ENCODE measurements at places on chromosomes 2 and 18.

- peak; percentile 75 for ATAC-seq
These were observed 209.2 kb downstream of the ZNF407 start for GRCh38 chr18:74806700-74807416.

- no peak for ATAC-seq
These were observed 86.9 kb upstream of the MGAT5 start for GRCh38 chr2:134167015-134167414.

GRCh38 chr2:86778957-86779356, 11.8 kb downstream of the CD8A start:
- no peak for ATAC-seq

- ATAC-seq: no peak
These were observed 142.5 kb downstream of the FMNL2 start for GRCh38 chr2:152477347-152478092.

GRCh38 chr18:51425475-51425874, 228.0 kb upstream of the MEX3C start:
- ATAC-seq: no peak

GRCh38 chr2:142824756-142825155, 52.7 kb upstream of the KYNU start:
- ATAC-seq: no peak

GRCh38 chr2:158746488-158746887, 48.6 kb upstream of the DAPL1 start:
- no peak for ATAC-seq

- ATAC-seq: no peak
These were observed 728.6 kb upstream of the CDH2 start for GRCh38 chr18:28905509-28905908.

- ATAC-seq: no peak
These were observed 10.1 kb downstream of the RND3 start for GRCh38 chr2:150477347-150477746.

GRCh38 chr2:132654335-132654734, 15.7 kb downstream of the LYPD1 start:
- ATAC-seq: no peak

DNA sequence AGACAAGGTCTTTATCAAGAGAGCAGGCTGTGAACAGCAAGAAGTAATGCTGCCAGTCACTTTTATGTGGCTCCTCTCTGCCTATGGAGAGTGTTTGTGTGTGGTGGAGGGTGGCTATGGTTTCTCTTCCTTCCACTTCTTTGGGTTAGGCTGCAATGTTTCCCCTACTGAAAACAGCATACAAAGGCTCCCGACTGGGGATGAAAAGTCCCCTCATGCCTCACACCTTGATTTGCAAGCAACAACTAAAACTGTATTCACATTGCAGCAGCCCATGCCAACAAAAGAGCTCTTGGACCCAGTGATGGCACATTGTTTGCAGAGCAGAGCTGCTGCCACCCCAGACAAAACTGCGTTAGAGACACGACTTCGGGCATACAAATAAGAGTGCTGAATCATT, 301.6 kb downstream of the SLC8A1 start:
- ATAC-seq: no peak

DNA sequence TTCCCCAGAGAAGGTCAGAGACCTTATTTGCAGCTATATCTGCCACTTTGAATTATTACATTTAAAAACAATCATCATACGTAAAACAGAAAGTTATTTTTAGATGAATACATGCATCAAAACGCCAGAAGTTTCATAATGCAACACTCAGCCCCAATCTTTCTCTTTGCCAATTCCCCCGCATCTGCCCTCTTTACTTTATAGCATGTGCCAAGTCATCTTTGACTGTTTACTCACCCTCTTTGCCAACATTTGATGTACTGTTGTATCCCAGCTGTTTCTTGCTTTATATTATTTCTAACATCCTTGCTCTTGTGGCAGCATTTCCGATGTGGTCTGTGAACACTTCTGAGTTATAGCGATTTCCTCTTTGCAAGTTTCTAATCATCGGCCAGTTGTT, 86.2 kb downstream of the CRIM1 start:
- ATAC-seq: no peak

- no peak for ATAC-seq
These were observed 357.6 kb downstream of the SLC4A3 start for GRCh38 chr2:219985017-219985416.

DNA sequence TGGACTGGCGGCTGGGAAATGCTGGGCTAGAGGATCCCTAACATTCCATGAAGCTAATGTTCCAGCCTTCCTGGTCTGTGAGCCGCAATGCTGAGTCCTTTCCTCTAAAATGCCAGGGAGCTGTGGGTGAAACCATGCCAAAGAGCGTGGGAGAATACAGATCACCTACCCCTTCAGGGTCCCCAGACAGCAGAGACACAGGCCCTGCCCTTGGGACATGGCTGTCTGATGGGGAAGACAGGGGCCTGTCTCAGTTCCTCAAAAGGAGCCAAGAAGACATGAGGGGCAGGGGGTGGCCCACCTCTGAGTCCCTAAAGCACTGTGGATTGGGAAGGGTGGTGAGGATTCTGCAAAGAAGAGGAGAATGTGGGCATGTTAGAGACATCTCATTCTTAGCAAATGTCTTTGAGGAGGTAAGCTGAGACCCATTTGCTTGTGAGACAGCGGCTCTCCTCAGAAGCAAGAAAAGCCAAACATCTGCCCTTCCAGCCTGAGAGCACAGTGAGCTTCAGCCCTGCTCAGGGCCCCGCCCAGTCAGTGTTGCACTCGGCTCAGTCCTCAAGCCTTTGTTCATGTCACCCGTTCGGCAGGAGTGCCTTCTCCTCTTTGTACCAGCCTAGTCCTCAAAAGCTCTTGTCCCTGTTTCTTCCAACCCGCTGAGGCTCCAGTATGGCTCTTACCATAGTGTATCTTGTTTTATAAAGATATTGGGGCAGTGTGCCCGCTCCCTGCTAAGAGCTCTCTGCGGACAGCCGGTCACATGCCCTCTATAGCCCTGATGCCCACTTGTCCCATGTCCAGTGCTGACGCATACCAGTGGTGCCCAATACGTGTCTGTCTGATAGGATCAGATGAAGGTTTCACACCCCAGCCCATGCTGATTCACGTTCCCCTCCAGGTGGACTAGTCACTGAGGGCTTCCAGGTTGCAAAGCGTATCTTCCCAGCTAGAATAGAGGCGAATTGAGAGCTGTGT, 286.2 kb downstream of the CYP26B1 start:
- ATAC-seq: no peak

GRCh38 chr2:81007104-81007503, 702.6 kb upstream of the LRRTM1 start:
- ATAC-seq: no peak
